Non-pigmented ciliary epithelial cell (primary cell): ENCODE measurements at places on chromosomes 11 and 22.

DNA sequence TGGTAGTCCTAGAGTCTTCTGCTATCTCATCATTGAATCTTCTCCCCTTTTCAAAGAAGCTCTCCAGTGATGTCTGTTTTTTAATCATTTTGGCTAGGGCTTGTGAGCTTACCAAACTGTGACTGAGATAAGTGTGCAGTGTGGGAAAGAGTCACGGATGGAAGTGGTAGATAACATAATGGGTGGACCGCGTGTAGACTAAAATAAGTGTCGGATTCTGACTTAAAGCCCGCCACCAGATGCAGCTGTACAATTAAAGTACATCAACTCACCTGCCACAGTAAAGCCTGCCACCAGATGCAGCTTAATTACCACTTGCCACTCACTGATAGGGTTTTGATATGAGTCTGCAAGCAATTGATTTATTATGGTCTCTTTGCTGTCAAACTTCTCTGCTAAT lies 581.5 kb downstream of the LRRC4C start:
- DNase-seq = no peak

- no peak for DNase-seq
Observed at GRCh38 chr11:67364783-67365722, 8.3 kb downstream of the CLCF1 start.

GRCh38 chr11:130531061-130531460 lies 82.6 kb downstream of the ADAMTS15 start:
- no peak for DNase-seq

- DNase-seq = no peak
Observed at GRCh38 chr11:23155503-23155902, 295.2 kb upstream of the CCDC179 start.
